ENCODE measurements at places on chromosomes 4 and X.

- peak; percentile 85 for DNase-seq
These were observed 145.0 kb downstream of the SOWAHB start for GRCh38 chr4:76752861-76753501.

DNA sequence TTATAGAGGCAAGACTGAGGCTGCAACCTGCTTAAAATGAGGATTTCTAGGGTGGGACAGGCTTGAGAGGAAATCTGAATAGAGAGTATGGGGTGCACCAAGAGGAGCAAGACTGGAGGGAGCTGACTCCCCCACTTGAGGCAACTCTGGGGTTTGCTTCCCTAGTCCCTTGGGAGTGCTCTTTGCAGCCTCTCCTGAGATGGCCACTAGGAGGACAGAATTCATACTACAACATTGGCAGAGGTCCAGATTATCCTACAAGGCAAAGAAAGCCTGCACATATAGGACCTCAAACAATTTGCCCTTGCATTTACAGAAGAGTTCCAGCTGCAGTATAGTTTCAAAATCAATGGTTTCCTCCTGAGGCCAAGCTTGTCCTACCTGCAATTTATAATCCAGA, 830.9 kb downstream of the TECRL start:
- DNase-seq = no peak

GRCh38 chr4:48333587-48333986, 7.7 kb upstream of the SLAIN2 start:
- no peak for DNase-seq

- no peak for DNase-seq
These were observed 67.0 kb downstream of the STK32B start for GRCh38 chr4:5118091-5118786.

DNA sequence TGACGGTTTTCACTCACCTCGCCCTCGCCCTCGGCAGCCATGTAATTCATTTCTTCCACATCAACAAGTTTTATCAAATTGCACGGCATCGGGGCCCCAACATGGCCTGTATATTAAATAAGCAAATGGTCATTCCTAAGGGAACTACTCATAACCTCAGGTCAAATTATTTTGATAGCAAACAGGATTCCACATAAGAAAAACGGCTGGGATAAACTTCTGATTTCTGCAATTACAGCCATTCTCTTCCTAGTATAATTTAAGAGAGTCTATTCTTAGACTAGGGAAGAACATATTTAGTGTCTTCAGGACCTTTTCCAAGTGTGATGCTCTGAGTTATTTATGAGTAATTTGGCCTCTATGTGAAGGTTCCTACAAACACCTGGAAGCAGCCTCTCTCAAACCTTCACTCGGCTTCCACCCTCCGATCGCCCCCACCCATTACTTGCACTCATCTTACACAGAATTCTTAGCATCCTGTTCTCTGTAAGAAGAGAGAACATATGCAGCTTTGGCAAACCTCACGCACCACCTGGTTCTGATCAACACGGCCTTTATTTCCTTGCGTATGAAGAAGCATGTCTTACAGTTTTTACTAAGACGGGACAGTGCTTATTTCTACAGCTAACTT, 29.4 kb upstream of the CENPU start:
- DNase-seq = no peak

DNA sequence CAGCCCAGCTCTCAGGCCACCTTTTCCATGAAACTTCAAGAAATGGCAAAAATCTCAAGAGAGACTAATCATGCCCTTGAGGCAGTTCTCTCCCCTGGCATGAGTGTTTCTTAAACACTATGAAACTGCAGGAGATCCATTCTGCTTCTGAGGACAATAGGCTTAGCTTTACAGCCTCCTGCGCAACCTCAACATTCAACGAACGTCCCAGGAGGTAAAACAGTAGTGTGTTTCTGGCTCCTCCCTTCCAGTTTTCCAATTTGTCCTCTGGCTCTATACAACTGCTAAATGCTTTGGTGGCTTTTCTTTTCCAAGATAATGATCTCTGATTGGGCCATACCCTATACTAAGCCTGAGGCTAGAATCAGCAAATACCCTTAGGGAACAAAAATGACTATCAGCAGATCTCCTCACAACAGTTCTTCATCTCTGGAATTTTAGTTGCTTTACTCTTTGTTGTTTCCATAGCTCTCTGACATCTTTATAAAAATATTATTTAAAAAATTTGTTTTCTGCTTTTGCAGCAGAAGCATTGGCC, 87.0 kb upstream of the FAT1 start:
- no peak for DNase-seq

GRCh38 chr4:183589461-183590099, 69.4 kb downstream of the RWDD4 start:
- no peak for DNase-seq

DNA sequence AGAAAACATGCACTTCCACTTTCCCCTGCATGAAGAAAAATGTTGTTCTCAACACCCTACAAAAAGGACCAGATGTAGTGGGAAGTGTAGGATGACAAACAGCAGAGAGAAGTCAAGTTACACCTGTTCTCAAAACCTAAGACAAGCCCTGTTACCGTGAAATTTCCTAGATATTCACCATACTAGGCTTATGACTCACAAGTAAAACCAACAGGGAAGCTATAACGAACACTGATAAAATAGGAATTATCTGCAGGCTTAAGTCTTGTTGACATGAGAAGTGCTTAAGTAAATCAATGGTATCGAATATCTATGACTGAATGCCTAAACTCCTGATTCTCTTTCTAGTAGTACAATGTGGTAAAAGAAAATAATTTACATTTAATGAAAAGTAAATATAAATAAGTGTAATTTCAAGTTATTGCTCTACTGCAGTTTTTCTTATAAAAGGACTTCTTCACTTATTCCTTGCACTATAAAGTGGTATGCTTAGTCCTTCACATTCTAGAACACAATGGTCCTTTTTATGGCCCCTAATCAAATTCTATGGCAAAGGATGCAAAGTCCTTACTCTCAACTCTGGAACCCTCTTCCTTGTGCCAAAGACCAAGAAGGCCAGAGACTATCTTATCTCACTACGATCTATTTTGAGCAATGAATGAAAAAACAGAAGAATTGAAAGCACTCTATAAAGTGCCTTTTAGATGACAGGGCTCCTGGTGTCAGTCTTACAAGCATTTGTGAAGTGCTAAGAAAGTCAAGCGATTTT, 19.6 kb downstream of the AP1S2 start:
- no peak for DNase-seq

GRCh38 chr4:11182031-11182430, 246.7 kb downstream of the HS3ST1 start:
- no peak for DNase-seq

DNA sequence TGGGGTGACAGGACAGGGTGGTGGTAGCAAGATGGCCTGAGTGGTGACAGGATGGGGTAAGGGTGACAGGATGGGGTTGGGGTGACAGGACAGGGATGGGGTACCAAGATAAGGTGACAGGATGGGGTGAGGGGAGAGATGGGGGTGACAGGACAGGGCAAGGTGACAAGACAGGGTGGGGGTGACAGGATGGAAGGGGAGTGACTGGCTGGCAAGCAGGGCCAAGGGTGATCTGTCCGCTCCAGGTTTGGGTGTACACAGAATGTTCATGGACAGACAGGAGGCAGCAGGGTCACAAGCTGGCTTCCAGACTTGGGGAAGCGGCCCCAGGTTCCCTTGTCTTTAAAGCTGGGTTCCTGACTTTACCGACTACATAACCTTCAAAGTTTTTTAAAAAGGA, 23.3 kb downstream of the RNF212 start:
- DNase-seq = no peak

- DNase-seq = no peak
These were observed 37.7 kb downstream of the BCLAF3 start for GRCh38 chrX:19953145-19953544.

DNA sequence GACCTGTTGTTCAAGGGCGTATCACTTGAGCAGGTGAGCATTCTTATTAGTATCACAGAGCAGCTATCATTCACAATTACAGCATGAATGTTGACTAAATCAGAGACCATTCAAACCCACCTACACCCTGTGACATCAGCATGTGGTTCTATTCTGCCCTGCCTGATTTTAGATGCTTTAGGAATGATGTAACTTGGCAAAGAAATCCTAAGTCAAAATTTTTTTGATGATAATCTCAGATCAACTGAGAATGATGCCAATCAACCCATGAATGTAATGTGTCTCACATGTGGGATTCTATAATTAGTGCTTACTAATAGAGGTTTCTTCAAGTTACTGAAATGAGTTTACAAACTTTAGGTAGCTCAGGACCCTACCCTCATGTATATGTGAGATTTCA, 13.4 kb upstream of the CHIC2 start:
- peak; percentile 91 for DNase-seq

DNA sequence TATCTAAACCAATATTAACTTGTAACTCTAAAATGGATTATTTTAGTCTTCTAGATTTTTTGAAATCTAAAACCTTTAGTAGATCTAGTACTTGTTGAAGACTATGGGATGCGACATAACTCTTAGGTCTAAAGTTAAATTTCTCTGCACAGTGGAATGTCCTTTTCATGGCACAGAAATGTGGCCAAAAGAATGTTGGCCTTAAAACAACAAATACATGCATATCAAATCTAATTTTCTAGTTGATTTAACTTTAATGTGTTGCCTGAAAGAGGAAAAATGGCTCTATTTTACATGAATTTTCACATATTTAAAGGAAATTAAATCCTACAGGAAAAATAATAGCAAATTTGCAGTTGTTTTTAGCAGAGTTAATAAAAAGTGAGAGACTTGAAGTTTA, 30.3 kb downstream of the NFKB1 start:
- DNase-seq = peak; percentile 20

- DNase-seq = no peak
These were observed 49.4 kb upstream of the GUCY1A1 start for GRCh38 chr4:155617296-155617695.

DNA sequence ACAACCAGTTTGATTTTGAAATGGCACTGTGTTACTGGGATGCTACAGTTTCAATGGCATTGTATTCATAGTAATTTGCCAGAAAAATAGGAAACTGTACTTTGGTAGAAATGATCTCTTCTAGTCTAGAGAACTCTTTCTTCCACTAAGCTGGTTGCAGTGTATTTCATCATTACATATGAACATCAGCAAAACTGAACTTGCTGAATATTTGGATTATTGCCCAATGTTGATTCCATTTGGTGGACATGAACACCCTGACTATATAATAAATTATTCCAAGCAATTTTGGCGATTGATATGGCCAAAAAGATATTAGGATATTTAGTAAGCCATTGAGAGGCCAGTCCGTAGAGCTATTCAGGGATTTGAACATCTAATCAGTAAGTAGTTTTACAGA, 191.8 kb upstream of the CXorf66 start:
- DNase-seq = no peak

DNA sequence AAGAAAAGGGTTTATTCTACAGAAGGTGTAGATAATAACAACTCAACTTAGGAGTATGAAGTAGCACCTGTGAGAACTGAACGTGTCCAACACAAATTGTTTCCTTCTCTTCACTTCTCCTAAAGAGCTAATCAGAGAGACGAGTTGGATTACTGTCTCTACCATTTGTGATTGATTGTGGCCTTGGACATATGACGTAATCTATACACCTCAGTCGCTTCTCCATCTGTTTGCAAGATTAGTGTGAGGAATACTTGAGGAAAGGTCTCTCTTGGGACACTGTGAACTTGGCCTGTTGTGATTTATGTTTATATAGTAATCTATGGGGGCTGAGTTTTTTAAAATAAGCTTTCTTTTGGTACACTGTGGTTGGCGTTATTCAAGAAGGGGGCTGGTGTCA, 182.0 kb downstream of the ZNF330 start:
- no peak for DNase-seq

- no peak for DNase-seq
These were observed 92.2 kb downstream of the MAML3 start for GRCh38 chr4:140061659-140062289.

DNA sequence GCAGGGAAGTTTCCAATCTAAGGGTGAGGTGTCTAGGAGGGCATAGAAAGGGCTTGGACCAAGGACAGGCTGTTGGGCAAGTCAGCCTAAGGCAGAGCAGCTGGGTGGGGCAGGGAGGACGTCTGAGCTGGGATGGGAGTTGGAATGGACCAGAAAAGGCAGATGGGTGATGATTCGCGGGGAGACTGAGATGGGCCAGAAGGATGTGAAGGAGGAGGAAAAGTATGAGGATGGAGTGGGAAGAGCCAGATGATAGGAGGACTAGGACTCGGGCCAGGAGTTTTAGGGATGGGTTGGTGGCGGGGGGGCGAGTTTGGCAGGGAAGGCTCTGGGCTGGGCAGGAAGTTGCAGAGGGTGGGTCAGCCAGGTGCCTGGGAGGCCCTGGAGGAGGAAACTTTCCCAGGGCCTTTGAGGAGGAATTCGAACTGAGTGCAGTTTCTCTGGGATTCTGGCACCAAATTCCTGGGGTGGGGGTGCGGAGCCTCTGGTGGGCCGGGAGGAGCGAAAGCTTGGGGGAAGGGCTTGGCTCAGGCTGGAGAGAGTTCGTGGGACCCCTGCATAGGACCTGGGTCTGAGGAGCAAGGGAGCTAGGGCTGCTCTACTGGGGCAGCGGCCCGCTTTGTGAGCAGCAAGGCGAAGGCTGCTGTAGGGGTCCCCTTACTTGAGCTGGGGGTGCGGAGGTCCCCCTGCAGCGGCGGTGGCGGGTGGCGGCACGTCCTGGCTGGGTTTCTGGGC, 8.7 kb upstream of the TIMP1 start:
- DNase-seq = no peak

DNA sequence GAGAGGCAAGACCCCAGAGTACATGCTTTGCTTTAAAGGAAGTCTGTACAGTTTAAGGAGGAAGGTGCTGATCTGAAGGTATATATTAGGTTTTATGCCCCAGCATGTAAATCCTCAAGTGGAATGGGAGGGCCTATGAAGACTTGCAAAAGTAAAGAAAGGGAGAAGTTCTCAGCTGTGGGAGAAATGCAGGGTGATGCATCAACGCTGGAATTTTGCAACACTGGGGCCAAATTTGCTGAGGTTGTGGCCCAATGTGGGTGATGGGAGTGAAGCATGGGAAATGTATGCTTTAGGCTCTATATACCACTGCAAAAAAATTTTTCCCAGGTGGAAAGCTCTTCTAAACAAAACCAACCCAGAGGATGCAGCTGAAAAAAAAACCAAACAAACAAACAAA, 33.8 kb upstream of the GPR174 start:
- DNase-seq = no peak

DNA sequence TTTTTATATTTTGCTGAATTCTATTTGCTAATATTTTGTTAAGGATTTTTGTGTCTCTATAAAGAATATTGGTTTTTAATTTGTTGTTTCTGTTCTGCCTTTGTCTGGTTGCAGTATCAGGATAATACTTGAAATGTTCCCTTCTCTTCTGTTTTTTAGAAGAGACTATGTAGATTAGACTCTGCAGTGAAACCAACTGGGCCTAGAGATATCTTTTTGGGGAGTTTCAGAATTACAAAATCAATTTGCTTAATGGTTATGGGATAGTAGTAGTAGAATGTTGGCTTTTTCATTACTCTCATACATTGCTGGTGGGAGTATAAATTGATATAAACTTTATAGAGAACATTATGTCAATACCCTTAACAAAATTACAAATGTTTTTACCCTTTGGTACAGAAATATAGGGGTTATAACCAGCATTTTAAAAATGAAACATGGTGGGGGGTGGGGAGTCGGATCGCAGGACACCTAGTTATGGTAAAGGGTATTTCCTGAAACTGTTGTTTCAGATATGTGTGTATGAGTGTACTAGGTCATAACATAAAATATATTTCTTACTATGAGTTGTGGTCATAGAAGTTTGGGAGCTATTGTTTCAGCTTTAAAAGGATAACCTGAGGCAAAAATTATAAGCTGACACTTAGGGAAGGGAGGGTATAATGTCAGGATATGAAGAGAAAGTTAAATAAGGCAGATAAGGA, 29.0 kb downstream of the CLOCK start:
- DNase-seq = no peak

GRCh38 chr4:184232202-184232601, 14.5 kb upstream of the ENPP6 start:
- no peak for DNase-seq

- DNase-seq = no peak
These were observed 65.4 kb upstream of the KLHL13 start for GRCh38 chrX:118182025-118182424.
